ENCODE measurements at places on chromosomes 2 and 18.

GRCh38 chr18:39184176-39184575, 1618.6 kb upstream of the CELF4 start:
- no peak for DNase-seq

DNA sequence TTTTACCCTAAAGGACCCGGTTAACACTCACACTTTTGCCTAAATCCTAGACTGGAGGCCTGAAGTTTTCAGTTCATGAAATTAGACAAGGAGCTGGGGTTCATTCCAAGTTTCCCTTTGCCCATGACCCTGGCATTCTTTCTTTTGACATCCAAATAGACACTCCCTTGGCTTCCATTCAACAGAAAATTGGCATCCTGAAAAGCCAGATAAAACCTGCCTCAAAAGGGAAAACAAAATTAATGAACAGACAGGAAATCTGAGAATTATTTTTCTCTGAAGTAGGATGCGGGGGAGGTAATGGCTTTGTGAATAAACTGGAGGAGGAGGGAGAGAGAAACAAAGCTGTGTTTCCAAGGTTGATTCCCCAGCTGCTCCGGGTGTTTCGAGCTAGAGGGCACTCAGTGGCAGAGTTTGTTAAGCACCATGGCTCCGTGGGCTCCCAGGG, 41.0 kb downstream of the SPP2 start:
- no peak for DNase-seq

DNA sequence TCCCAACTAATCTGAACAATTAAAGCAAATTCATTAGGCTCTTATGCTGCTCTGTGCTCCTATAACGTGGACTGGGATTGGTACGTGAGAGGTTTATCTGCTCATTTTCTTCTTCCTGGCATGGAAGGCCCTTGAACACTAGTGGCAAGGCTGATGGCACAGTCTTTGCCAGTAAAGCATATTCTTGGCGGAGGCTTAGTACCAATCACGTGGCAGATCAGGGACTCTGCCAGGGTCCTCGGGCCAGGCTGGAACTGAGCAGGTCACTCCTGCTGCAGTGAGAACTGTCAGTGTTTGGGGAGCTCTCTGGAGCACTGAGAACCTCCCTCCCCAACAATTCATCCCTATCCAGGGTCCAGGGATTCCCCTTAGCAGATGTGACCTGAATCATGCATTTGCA, 3.7 kb upstream of the ALPK2 start:
- DNase-seq, result no peak

- no peak for DNase-seq
Observed at GRCh38 chr2:28054916-28055315, 164.4 kb downstream of the BABAM2 start.

DNA sequence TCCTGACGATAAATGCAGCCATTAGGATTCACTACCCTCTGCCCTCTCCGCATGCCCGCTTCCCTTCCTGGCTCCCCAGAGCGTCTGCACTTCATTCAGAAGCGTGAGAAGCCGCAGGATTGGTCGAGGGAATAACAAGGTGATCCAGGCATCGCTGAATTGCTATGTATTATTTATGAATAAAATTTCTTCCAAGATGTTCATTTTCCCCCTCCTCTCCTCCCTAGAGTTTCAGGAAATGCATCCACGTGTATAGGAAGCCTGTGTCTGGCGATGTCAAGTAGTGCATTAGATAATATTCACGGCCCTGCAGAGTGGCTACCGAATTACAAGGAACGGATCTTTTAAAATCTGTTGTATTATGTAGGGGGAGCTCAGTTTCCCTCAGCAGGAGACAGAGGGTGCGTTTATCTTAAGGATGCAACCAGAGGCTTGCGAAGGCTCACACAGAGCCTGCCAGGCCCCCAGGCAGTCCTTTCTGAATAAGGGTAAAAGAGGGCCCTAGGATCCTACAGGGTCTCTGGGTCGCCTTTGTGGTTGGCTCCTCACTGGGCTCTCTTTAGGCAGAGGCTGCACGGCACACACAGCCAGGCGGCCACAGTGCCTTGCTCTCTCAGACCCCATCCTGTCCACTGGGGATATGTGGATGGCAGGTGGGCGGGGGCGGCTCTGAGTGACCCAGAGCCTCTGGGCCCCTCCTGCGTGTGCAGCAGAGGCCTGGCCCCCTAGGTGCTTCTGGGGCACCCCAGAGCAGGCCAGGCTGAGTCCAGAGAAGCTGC, 224.1 kb upstream of the PXDN start:
- no peak for DNase-seq

- DNase-seq, result no peak
Observed at GRCh38 chr2:60738679-60739078, 17.4 kb upstream of the PAPOLG start.

- peak; percentile 27 for DNase-seq
Observed at GRCh38 chr2:128457006-128457604, 138.4 kb upstream of the HS6ST1 start.

DNA sequence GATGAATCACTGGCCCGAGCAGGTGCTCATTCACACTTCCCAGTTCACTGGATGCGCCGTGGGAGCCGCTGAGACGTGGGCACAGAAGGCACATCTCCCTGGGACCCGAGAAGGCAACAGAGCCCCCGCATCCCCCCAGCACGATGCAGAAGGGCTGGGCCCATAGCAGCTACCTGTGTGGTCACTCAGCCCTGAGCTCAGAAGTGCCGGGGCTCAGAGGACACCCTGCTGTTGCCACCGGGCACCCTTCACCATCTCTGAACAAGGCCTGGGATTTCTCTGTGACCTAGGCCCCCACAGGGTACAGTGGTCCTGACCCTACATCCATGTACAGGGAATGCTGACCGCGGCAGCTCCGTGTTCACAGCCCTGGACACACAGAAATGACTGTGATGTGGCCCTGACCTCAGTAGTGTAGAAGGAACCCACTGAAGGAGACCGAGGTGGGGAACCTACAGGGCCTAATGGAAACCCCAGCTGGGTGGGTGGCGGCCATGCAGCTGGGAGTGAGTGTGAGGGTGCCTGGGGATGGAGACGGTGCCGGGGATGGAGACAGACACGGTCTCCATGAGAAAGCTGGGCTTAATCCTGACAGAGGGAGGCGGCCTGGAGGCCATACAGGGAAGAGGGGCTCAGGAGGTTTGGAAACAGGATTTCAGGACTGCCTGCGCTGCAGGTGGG, 111.9 kb upstream of the OTOS start:
- peak; percentile 54 for DNase-seq

DNA sequence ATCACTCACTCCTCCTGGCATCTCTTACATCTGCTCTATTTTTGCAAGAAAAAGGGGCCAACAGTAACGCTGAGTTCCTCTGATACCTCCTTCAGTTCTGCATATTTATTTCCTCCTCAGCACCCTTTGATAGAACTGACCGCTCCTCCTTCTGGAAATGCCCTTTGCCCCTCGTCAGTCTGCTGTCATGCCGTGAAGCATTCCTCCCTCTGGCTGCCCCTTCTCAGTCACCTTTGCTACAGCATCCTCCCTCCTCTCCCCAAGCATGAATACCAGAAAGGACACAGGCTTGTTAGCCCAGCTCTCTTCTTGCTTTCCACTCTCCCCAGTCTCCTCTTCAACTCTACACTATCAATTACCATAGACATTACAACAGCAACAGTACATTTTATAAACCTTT, 135.4 kb downstream of the NBAS start:
- no peak for DNase-seq

GRCh38 chr2:85619617-85620016, 3.6 kb downstream of the USP39 start:
- no peak for DNase-seq

- DNase-seq, result no peak
Observed at GRCh38 chr2:172442072-172442895, 14.9 kb downstream of the ITGA6 start.

DNA sequence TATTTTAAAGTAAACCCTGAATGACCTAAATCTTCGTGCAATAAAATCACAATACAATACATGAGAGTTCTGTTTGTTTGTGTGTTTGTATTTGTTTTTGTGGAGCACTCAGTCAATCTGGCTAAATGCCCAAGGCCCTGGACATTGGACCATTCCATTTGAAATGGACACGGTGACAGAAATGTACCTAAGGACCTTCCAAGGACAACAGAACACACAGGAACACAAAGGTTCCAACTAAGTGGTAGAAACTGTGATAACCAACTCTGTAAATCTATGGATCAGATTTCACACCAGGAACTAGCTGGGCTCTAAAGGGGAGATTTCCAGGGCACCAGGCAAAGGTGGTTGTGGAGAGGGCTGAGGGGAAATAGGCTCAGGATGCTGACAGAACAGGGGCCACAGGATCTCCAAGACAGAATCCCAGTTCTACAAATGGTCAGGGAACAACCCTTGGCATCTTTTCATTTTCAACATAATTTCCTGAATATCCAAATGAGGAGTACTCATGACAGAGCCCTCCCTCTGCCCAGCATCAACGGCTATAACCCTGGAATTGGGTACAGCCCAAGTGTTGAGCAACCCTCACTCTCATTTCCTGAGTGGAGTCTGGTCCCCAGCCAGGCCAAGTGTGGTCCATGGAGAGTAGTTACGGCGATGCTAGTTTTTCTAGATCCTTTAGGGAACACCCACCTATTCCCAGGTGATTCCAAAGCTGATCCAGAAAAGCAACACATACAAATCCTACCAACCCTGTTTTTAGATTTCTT, 78.4 kb downstream of the NCKAP5 start:
- peak; percentile 80 for DNase-seq

- no peak for DNase-seq
Observed at GRCh38 chr2:66323406-66323805, 111.5 kb upstream of the MEIS1 start.

DNA sequence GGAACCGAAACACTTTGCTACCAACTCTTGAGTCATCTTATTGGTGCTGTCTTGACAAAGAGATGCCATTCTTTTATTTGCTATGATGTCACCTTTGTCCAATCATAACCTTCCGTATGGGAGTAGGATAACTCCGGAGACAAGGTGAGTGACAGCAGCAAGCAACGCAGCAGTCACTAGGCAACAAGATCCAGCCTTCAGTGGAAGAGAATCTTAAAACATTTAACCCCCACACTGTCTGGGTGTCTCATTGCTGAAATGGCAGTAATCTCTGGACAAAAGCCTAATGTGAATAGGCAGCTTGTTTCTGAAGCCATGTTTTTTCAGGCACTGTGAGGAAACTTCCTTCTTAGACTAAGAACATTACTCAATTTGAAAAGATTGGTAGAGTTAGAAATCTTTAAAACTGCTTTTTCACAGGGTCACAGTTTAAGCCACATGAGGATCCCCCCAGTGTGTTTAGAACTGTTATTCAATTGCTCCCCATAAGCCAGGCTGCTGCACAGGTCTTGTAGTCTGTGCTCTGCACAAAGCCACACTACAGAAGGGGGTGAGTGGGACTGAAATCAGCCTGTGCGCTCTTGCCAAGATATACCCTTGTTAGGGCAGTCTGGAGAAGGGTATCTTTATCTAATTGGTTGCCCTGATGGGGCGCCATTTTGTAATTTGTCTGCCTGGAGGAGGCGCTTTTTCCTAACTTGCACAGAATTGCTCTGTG, 131.5 kb upstream of the STON1 start:
- DNase-seq, result no peak

DNA sequence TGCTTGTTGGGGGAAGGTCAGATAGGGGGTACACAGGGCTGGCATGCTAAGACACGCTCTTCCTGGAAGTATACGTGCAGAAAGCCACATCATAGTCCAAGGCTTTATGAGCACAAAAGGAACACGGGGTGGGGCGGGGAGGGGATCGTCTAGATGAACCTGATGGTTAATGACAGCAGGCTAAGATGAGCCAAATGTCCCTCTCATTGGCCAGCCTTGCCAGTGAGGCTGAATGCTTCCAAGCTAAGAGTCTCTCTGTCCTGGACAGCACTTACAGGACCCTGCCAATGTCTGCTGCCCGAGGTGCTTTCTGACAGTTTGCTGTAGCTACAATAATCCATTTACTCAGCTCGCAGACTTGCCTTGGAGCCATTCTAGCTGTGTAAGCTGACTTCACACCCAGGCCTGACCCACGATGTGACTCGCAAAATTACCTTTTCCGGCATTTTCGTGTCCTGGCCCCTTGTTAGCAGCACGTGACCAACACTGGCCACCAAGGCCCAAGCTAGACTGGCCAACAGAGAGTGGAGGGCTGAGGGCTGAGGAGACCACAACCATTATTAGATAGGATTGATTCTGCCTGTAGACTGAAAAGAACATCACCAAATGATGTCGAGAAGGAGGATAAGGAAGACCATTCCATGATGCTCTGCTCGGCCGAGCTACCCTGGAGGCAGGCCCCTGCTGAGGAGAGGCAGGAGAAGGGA, 84.2 kb downstream of the MALT1 start:
- no peak for DNase-seq

DNA sequence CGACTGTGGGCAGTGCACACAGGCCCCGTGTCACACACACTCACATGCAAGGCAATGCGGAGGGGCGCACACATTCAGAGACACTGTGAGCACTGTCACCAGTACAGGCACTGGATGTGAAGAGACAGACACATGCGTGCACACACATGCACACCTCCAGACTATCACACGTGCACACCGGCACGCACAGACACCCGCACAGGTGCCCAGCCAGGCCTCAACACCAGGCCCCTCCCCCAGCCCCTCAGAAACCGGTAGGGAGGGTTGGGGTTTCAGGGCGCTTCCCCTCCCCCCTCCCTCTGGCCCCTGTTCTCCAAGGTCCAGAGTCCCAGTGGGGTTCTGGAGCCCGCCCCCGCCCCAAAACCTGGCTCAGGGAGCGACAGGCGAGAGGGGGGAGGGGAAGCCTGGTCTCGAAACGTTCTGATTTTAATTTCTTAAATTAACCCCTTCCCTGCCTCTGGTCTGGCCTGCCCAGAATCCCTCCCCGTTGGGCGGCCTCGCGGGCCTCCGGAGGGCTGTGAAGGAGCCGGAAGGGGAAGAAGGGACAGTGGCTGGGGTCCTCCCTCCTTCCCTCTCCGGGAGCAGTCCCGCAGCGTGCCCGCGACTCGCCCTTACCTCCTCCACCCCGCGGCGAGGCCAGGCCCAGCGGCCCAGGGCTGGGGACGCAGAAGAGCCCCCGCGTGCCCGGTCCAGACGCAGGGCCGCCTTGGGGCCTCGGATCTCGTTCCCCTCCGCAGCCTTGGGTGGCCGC, 558 bp downstream of the FBXO41 start:
- no peak for DNase-seq

- DNase-seq, result no peak
Observed at GRCh38 chr2:157055660-157056199, 201.8 kb upstream of the GALNT5 start.

- no peak for DNase-seq
Observed at GRCh38 chr2:232683368-232683767, 13.8 kb upstream of the GIGYF2 start.

DNA sequence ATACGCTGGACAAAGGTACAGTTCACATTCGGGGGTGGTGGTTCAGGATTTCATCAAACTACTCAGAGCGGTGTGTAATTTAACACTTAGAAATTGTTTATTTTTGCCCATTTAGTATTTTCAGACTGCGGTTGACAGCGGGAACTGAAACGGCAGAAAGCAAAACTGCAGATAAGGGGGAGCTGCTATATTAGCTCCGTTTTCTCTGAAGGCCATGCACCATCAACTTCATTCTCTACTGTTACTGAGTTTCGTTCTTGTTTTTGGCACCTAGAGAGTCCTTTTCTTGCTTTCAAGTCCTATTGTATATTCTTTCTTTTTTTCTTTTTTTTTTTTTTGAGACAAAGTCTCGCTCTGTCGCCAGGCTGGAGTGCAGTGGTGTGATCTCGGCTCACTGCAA, 121.5 kb upstream of the SP3 start:
- no peak for DNase-seq

- DNase-seq, result no peak
Observed at GRCh38 chr2:120798567-120799247, 63.0 kb downstream of the GLI2 start.

- no peak for DNase-seq
Observed at GRCh38 chr2:9885036-9885684, 41.9 kb downstream of the TAF1B start.

All from suprapubic skin (tissue), 4 donors.